ENCODE measurements at places on chromosomes 6 and 20.

GRCh38 chr6:106533054-106533453, 96.2 kb downstream of the RTN4IP1 start:
- DNase-seq: no peak

- DNase-seq: no peak
These were observed 246.1 kb downstream of the TFAP2C start for GRCh38 chr20:56875052-56875659.

GRCh38 chr20:51800060-51800871, 2.1 kb downstream of the SALL4 start:
- peak; percentile 2 for DNase-seq

DNA sequence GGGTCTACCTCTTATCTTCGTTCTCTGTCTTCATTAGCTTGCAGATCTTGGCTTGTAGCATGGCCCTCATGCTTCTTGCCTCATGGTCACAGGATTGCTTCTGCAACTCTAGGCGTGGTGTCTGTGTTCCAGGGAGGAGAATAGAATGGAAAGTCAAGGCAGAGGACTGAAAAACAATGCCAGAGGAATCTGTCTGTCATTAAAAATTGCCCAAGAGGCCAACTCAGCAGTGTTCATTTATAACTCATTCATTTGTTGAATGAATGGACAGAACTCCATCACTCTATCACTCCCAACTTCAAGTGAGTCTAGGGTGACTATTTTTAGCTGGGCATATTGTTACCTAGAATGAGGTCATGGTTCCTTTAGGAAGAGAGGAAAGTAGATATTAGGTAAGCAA, 179.6 kb downstream of the UST start:
- DNase-seq: no peak

- DNase-seq: no peak
These were observed 48.4 kb downstream of the RNGTT start for GRCh38 chr6:88914895-88915598.

GRCh38 chr20:12203981-12204380, 286.3 kb downstream of the BTBD3 start:
- no peak for DNase-seq

- DNase-seq: no peak
These were observed 266.3 kb downstream of the ERMARD start for GRCh38 chr6:170017603-170018320.

- no peak for DNase-seq
These were observed 176.0 kb downstream of the MAFB start for GRCh38 chr20:40512994-40513393.

GRCh38 chr6:113854531-113855499, 2.3 kb upstream of the MARCKS start:
- peak; percentile 2 for DNase-seq

DNA sequence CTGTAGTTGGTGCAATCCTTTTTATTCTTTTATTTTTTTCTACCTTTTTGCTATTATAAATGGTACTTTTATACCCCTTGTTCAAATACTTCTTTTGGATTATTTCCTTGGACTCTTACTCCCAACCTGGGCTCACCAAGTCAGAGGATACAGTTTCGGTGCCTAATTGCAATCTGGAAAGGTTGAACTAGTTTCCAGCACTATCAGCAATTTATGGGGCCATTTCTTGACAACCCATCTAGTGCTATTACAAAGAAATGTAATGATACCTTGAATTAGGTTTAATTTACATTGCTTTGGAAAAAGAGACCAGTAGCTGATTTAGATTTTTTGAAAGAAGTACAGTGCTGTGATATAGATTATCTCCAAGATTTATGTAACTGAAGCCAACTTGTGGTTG, 5.2 kb downstream of the PTPRA start:
- no peak for DNase-seq

GRCh38 chr6:170117111-170117972, 173.5 kb downstream of the DLL1 start:
- no peak for DNase-seq

DNA sequence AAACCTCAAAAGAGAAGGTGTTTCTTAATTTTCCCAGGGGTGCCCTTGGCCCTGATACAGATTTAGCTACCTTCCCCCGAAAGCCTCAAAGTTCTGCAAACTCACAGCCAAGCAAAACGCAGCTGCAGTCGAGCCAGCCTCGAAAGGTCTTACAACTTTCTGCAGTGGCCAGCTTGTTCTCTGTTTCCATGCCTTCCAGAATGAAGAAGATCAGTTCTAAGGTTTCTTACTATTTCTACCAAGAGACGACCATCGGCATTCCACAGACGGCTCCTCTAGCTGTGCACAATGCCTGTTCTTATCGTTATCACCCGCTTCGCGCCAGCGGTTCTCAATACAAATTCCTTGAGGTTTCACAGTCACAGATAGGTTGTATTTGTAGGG, 28.5 kb upstream of the CCR6 start:
- no peak for DNase-seq

- no peak for DNase-seq
These were observed 10.2 kb upstream of the FOXF2 start for GRCh38 chr6:1379017-1379787.

- no peak for DNase-seq
These were observed 61.6 kb downstream of the MTFR2 start for GRCh38 chr6:136188486-136188885.

GRCh38 chr6:73671911-73672685, 18.3 kb upstream of the SLC17A5 start:
- no peak for DNase-seq

DNA sequence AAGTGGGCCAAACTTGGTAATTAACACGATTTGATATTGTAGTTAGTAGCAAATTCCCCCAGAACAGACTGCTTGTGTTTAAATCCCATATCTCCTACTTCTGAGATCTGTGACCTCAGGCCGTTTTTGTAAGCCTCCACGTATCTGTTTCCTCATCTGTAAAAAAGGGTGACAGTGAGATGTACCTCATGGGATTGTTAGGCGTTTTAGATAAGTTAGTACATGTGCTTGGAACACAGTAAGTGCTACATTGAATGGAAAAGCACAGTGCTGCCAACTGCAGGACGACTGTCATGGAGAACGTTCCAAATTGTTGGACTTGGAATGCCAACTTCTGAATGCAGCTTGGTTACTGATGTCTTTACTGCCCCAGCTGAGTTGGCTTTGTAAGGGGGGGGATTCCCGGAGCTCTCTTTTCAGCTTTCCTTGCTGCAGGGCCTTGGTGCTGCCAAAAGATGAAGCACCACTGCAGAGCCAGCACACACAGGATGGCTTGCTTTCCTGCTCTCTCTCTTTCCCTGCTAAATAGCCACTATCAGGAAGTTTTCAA, 108.6 kb downstream of the OPN5 start:
- no peak for DNase-seq

DNA sequence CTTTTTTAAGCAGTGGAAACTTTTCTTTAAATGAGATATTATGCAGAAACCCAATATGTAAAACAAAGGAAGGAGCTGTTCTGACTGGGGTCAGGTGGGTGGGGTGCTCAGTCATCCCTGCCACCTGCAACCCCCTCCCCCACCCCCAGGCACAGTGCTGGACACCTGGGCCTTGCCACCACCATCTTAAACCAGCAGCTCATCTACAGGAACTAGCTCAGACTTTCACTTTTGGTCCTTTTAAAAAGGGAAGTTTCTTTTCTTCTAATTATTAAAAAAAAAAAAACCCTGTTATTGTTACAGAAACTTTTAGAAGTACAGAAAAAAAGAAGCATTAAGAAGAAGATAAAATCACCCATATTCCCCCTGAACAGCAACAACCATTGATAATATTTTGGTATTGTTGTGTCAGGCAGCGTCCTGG, 37.1 kb downstream of the PPP1R16B start:
- no peak for DNase-seq

GRCh38 chr20:41181567-41181966, 44.2 kb downstream of the PLCG1 start:
- DNase-seq: no peak

DNA sequence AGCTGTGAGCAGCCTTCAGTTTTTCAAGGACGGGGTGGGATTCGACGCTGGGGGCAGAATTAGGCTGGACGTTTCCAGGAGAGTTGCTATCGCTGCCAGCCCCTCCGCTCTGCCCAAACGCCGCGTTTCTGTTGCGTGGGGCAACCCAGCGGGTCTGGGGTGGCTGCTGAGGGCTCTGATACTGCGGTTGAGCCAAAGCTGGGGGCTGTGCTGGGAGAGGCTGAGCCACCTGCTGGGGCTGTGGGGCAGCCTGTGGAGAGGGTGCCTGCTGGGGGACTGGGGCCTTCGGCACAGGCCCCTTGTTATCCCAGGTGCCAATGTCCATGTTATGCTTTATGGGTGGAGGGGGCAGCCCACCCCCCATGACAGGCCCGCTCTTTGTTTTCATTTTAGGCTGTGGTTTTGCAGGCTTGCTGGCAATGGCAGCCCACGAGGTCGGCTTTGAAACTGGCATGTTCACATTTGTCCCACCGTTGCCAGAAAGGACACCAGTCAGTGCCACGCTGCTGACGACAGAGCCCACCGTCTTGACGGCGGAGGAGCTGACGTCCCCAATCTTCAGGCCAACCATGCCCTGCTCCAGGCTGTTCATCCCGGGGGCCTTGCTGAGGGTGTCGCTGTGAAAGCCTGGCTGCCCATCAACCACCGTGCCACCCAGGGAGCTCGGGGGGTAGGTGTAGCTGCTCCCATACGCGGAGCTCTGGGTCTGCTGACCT, 13.0 kb downstream of the YTHDF1 start:
- DNase-seq: no peak

GRCh38 chr6:152636609-152637295, 410 bp downstream of the SYNE1 start:
- DNase-seq: no peak

DNA sequence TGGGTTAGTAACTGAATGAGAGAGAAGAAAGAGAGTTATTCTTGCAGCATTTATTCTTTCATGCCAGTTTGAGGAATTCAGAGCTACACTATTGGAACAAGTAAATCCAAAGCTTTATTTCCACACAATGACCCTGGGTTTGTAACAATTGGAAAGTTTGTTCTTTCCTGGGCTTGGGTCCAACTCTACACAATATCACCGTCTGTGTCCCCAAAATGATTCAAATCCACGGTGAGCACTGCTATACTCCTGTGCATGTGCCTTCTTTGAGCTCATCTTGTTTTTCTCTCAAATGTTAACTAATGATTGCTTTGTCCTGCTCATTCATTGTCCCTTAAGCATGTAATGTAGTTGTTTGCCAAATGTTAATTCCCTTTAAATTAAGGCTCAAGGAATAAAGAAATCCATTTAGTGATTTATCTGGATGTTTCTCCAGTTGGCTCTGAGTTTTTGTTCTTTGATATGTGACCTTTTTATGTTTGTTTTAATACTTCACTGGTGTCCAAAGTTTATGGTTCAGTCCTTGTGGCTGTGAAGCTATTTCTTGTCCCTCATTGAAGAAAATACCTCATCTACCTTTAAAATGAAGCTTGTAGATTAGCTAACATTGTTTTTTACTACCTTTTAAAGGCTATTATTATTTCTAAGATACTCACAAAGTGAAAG, 20.5 kb upstream of the CRISP3 start:
- DNase-seq: no peak

DNA sequence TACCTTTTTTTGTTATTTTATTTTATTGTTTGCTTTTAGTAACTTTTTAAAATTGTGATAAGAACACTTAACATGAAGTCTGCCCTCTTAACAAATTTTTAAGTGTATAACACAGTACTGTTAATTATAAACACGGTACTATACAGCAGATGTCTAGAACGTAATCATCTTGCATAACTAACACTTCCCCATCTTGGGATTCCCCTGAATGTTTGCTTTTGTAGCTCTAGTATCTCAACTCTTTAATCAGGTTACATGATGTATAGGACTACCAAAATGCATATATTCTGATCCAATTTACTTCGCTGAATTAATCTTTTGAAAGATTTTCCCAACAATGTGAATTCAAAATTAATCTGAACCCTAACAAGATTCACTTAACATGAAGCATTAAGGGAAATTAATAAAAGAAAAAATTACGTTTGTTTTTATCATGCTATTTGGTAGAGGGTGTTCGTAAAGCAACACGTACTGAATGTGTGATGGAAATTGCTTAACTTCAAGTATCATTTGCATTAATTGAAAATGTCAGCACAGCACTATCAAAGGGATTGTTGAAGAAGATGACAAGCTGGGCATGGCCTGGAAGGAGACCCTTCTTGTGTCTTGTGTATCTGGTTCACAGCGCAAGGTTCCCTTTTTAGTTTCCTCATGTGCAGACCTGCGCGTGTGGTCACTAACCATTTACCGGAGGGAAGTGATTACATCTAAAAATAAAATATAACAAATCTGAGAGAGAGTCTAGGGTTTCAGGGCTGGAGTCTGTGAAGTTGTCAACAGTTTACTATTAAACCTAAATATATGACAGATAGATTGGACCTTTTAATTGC, 15.2 kb downstream of the COL19A1 start:
- no peak for DNase-seq

GRCh38 chr20:8355453-8355852, 223.4 kb downstream of the PLCB1 start:
- DNase-seq: no peak

DNA sequence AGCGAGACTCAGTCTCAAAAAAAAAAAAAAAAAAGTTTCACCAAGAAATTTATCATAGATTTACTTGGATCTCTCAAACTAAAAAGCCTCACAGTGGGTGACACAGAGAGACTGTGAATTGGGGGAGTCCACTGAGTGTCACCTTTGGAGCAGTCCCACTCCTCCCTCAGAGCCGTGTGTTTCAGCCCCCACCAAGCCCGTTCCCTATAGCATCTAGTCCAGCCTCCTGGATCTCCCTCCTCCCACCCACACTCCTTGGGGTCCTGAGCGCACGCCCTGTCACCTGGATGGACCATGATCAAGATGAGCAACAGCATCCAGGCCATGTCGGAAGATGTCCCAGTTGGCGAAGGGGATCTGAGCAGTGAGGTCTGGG, 422 bp downstream of the NCR3 start:
- no peak for DNase-seq

GRCh38 chr6:88680654-88681053, 282.8 kb downstream of the RNGTT start:
- no peak for DNase-seq

GRCh38 chr6:77403424-77403823, 59.9 kb downstream of the HTR1B start:
- DNase-seq: no peak

DNA sequence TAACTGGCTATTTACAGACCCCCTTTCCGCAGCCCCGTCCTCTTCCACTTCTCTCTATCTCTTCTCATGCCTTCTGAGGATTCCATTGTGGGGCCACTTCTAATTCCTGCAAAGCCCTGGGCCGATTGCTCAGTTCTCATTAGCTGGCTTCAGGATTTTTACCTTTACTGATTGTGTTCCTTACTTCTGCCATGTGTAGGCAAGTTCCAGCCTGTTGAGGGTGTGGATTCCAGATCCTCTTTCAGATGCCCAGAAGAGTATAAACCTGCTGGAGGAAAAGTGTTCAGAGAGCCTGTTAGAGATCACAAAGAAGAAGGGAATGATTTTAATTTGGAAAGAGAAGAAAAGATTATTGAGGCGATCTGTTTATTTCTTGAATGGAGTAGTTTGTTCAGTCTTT, 5.4 kb downstream of the DSE start:
- DNase-seq: no peak

GRCh38 chr6:27706431-27706830, 205.8 kb downstream of the OR2B2 start:
- no peak for DNase-seq

GRCh38 chr20:51378171-51378928, 164.2 kb downstream of the NFATC2 start:
- no peak for DNase-seq
